ENCODE measurements at places on chromosomes 3 and 15.

GRCh38 chr3:25557694-25558093 is 107.0 kb downstream of the TOP2B start:
- no peak for DNase-seq

DNA sequence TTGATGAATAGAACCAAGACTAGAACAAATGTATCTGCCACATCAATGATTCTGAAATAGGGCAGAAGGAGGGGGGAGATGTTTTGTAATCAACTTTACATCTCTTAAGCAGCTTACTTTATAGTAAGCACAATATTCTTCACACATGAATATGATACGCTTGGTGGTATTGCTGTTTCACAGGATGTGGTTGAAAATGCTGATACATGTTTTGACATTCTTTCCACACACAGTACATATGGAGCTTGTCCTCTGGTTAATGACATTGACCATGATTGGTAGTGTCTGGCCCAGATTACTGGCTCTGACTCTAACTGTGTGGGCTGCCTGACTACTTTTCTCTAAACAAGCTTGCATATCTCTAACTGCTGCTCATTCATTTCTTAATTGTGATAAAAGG is 168.9 kb downstream of the KLHL25 start:
- no peak for DNase-seq

DNA sequence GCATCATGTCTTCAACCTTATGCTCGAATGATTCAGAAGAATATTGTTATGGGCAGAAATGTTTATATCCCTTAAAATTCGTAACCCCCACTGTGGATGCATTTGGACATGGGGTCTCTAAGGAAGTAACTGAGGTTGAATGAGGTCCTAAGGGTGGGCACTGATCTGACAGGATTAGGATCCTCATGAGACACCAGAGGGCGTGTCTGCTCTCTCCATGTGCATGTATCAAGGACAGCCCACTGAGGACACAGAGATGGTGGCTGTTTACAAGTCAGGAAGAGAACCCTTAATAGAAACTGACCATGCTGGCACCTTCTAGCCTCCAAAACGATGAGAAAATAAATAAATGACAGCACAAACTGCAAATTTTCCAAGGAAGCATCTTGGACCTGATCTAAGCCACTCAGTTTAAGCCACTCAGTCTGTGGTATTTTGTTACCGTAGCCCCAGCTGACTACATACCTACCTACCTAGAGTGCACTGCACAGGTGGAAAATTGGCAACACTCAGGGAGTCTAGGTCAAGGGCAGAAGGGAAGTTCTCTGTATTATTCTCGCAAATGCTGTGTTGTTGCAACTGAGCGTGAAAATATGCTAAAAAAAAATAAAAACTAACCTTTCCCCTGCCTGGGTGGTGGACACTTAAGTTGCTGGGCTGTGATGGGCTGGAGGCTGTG is 126.6 kb downstream of the TJP1 start:
- DNase-seq = no peak

- no peak for DNase-seq
These were observed 39.0 kb downstream of the IL12A start for GRCh38 chr3:160027541-160028195.

DNA sequence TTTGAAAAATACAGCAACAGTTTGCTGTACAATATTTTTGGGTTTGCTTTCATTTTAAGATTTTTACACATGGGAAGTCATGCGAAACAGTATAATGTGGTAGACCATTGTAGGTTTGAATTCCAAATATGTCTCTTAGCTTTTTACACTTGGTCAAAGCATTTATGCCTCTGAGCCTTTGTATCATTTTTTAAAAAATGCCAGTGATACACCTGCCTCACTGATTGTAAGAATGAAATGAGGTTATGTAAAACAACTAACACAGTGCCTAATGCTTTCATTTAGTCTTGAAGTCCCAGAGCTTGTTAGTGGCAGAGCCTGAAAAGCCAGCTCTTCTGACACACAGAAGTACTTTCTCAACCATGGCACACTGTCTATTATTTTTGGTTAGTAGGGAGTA is 202.0 kb downstream of the UBE2E2 start:
- no peak for DNase-seq

DNA sequence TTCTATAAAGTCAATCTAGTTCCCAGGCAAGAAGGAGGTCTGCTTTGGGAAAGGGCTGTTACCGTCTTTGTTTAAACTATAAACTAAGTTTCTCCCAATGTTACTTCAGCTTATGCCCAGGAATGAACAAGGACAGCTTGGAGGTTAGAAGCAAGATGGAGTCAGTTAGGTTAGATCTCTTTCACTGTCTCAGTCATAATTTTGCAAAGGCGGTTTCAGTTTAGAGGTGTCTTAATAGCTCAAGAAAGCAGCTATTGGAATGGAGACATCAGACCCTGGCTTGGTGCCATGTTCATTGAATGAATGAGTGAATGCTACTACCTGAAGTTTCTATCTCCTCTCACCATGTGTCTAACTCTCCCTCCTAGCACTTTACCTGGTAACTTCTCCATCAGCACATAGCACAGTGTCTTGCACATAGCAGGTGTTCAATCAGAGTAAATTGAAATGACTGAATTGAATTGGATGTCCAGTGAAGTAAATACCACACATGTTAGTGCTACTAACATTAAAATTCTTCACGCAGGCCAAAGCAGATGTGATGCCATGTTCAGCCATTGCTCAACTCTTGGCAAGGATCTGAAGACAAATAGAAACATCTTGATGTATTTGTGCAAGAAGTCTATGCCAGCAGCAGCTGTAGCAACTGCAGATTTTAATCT is 28.2 kb downstream of the CLEC3B start:
- DNase-seq = no peak

- no peak for DNase-seq
These were observed 114.9 kb upstream of the MLF1 start for GRCh38 chr3:158456114-158456513.

GRCh38 chr3:134312873-134313846 is 61.1 kb downstream of the AMOTL2 start:
- DNase-seq = peak; percentile 77

DNA sequence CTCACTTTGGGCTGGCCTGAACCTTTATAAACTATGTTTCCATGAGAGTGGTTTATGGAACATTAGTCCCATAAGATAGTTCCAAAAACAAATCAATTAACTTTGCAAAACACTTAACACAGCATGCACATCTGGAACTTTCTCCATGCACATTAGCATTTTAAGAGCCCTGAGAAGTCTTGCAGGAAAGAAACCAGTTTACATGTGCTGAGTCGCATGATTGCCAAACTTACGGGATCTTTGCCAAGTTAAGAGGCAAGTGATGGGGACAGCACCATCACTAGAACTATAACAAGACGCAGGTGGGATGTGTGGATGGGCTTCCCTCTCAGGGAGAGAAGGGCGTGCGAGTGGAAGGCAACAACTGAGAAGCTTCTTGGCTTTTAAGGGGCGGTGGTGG is 20.7 kb downstream of the ADAMTS9 start:
- no peak for DNase-seq

DNA sequence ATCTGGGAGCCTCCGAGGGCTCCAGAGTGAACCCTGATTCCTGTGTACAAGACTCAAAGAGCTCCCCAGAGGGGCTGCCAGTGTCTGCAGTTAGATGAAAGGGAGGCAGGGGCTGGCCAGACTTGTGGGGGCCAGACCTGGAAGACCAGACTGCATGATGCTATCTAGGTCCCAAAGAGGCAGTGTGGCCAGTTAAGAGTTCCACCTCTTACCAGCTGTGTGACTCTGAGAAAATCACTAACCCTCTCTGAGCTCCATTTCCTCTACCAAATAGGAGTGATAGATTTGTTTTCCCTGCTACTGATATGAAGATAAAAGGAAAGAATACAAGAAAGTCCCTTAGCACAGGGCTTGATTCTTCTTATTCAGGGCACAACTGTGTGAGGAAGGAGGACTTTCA is 29.0 kb downstream of the ACSBG1 start:
- no peak for DNase-seq

- DNase-seq = no peak
These were observed 380.8 kb downstream of the LRTM1 start for GRCh38 chr3:54547051-54547450.

GRCh38 chr15:82978438-82978837 is 7.6 kb upstream of the RAMAC start:
- no peak for DNase-seq

- no peak for DNase-seq
These were observed 10.6 kb upstream of the PRKCI start for GRCh38 chr3:170211668-170212067.

DNA sequence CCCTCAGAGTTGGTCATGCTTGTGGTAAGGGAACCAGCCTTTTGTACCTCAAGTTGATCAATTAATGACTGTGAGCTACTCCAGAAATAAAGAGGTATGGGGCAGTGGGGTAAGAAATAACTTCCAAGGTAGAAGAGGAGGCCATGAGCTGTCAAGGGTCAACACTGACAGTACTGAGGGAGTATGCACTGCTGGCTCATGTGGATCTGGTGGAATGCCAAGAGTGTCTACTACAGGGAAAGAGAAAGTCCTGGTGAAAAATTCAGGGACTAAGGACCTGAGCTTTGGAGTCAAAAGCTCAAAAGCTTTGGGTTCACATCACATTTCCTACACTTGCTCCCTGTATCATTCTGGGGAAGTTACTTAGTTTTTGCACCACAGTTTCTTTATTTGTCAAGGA is 154.9 kb downstream of the SEMA6D start:
- DNase-seq = peak; percentile 15

DNA sequence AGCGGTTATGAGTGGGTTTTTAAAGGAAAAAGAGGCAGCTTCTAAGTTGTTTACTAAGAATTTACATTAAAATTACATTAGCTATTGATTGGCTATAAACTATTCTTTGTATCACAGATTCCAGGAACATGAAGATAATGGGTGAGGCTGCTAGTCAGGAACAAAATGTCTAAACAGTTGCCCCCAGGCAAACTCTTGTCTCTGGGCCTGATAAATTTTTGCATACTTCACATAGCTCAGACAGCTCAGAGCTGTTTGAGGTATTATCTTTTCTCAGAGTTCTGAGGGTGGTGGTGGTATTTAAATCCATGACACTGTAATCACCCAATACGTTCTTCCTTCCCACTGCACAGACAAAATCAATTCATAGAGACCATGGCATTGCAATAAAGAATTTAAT is 2.1 kb upstream of the HACD2 start:
- peak; percentile 59 for DNase-seq

- DNase-seq = no peak
These were observed 75.9 kb upstream of the RNU6-1 start for GRCh38 chr15:67915461-67916374.

DNA sequence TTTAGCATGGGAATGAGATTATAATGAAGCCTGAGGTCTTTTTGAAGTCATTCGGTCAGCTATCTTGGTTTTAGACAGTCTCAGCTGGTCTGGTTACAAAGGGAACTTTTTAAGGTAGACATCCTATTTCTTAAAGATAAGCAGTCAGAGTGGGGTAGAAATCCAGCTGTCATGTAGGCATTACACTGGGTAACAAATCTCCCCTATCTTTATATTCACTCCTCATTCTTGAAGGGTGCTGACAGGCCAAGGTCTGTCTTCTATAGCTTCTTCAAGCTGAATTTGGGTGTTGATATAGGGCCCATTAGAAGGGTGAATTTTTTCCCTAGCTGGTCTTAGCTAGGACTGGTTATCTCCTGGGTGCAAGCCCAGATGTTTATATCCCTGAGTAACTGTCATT is 21.2 kb upstream of the NDN start:
- no peak for DNase-seq

- DNase-seq = no peak
These were observed 55.1 kb downstream of the MYH15 start for GRCh38 chr3:108455212-108455705.

DNA sequence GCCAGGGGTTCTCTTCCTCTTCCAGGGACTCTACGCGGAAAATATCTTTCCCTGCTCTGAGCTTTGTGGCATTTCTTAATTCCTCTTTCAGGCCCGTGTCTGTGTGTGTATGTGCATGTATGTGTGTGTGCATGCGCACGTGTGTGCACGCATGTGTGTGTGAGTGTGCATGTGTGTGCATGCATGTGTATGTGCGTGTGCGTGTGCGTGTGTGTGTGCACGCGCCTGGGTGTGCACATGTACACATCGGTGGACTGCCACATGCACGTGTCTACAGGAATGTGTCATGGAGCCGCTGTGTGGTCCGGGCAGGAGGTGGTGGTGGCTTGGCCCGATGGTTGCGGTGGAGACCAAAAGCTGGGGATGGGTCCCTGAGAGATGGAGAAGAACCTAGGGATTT is 133.0 kb downstream of the FBLN2 start:
- DNase-seq = no peak

GRCh38 chr15:28132524-28133275 is 33.6 kb upstream of the OCA2 start:
- DNase-seq = no peak

- DNase-seq = no peak
These were observed 7.5 kb downstream of the TMEM207 start for GRCh38 chr3:190442240-190442639.

- DNase-seq = peak; percentile 71
These were observed 3.9 kb upstream of the FSIP1 start for GRCh38 chr15:39786447-39787056.

DNA sequence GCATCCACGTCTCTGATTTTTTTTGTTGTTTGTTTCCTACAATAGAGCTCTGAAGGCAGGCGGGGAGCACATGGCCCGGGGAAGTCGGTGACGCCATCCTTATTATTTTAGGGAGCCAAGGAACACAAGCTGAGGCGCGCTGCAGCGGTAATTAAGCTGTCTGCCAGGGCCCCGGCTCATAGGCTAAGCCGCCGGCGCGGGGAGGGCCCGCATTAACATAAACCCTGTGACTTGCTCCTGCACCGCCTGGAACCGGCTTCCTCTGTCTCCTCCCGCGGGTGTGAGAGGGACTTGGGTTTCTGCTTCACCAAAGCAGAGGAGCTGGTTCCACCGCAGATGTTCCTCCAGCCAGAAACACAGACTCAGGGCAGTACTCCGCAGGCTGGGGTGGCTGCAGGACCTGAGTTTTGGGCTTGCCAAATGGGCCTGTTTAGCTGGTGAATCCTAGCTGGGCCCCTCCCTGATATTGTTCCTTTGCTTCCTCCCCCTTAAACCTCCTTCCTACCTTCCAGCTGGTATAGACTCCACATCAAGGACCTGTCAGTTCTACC is 25.3 kb downstream of the ANP32A start:
- DNase-seq = peak; percentile 93

DNA sequence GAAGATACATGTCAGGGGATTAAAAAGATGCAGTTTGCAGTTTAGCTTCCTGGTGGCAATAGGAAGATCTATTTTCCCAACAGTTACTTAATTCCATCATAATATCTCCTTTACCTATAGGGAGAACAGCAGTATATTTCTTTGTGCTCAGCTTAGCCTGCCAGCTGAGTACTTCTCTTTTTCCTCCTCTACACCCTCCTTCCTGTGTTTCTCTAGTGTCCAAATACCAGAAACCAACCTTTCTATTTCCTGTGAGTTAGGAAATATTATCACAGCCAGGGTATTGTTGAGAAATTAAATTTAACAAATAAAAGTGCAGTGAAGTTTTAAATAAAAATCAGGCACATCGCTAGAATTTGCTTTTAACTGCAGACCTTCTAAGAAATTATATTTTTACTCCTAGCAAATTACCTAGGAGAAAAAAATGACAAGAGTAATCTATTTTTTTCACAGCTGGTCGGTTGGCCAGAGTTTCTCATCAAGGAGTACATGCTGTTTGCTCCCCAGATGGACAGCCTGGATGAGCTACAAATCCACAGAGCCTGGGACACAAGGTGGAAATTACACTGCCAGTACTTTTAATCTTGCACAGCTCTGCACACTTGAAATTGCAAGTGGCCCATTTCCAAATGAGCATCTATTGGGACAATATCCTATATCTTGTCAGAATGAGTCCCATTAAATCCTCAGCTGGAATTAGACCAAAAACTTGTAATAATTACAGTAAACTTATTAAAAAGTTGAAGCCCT is 185.2 kb upstream of the CFAP20DC start:
- no peak for DNase-seq

Measured in umbilical cord (tissue), 2 donors.